SK-N-SH (cell line): ENCODE measurements at places on chromosomes 2 and 18.

- peak; percentile 65 for DNase-seq
These were observed 6.7 kb downstream of the COA5 start for GRCh38 chr2:98601532-98602132.

GRCh38 chr2:48733067-48733503 lies 22.4 kb downstream of the LHCGR start:
- no peak for DNase-seq

GRCh38 chr2:157989227-157989626 lies 112.4 kb upstream of the UPP2 start:
- peak; percentile 43 for DNase-seq

- no peak for DNase-seq
These were observed 4.2 kb downstream of the ARHGAP28 start for GRCh38 chr18:6733758-6734157.

DNA sequence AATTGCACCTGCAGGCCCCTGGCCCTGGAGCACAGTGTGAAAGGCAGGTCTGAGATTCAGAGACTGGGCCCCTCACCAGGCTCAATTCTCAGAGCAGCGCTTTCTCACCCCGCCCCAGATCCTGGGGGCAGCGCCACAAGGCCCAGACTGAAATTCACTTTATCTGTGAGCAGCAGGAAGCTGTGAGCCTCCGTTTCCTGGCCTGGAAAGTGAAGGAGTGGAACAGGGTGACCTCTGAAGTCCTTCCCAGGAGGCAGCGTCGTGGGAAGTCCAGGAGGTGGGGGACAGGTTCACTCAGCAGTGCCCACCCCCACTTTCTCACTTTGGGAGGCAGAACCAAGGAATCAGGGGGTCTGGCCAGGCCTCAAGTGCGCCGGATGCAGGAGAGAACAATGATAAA lies 235.4 kb downstream of the NDUFA10 start:
- no peak for DNase-seq

DNA sequence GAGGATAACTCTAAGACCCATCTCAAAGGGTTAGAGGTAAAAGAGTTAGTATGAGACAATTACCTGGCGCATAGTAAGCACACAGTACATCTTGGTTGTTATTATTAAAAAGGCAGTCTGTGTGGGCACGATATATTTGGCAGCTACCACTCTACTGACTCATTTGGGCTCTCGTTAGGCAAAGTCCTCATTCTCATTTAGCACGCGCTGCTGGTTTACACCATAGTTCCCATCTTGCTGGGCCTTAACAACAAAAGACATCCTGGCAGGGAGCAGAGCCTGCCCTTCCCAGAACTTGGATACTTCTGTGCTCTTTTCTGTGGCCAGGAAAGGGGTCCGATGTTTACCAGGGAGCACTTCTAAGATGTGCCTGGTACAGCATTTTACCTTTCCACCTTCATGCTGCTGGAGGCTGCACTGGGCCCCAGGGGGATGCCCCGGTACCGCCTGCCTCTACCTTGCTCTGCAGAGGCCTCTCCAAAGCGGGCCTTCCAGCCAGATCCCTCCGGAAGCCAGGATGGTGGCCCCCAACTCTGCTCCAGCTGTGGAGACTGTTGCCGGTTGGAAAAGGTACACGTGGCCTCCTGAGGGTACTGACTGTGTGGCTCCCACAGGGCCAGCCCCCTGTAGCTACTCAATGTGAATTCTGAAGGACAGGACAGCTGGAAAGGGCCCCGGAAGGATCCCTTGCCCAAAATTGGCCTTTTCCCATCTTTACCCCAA lies 15.0 kb downstream of the GLI2 start:
- DNase-seq: no peak

- DNase-seq: no peak
These were observed 93.1 kb downstream of the TNFRSF11A start for GRCh38 chr18:62418258-62418657.

DNA sequence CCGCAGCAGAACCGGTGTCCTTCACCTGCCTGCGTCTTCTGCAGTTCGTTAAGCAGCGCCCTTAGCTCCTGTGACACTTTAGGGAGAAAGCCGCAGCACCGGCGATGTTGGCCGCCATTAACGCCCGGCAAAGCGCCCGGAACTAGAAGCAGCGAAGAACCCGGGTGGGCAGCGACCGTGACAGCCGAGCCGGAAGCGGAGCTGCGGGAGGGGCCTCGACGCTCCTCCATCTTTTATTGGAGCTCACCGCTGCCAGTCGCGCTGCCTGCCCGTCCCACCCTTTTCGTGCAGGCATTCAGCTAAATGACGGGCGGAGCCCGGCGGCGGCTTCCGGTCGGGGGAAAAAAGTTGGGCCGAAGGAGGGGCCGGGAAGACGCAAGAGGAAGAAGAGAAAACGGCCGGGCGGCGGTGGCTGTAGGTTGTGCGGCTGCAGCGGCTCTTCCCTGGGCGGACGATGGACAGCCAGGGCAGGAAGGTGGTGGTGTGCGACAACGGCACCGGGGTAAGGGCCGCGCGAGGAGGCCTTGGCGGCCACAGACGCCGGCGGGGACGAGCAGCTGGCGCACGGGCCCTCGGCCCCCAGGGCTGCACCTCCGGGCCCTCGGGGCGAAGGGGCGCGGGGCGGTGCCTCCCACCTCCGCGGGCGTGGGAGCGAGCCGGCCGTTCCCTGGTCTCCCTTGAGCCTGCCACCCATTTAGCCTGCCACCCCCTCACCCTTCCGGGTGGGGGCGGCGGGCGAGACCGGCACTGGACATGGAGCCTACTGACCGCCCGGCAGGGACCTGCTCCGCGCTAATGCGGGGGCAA lies at the start of gene ACTR2:
Gene ACTR2, plus strand, starts transcription at position 376 of the 807 bp plus-strand sequence. Its CDS starts 79 bp downstream, at position 455.
- peak; percentile 96 for DNase-seq

DNA sequence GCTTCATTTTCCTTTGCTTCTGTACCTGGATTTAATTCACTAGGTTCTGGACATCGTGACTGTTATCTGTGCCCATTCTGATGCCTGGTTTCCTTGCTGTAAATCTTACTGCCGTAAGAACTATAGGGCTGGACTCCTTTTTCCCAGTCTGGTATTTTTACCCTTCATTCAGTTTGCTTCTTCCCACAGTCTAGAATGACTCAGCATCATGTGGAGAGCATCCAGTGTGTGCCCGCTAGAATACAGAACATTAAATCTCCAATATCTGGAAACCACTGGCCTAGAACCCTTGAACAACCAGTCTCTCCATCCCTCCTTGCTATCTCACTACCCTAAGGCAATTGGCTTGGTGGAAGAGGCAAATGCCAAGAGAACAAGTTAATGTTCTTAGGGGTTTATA lies 1075.4 kb upstream of the ZEB2 start:
- no peak for DNase-seq

DNA sequence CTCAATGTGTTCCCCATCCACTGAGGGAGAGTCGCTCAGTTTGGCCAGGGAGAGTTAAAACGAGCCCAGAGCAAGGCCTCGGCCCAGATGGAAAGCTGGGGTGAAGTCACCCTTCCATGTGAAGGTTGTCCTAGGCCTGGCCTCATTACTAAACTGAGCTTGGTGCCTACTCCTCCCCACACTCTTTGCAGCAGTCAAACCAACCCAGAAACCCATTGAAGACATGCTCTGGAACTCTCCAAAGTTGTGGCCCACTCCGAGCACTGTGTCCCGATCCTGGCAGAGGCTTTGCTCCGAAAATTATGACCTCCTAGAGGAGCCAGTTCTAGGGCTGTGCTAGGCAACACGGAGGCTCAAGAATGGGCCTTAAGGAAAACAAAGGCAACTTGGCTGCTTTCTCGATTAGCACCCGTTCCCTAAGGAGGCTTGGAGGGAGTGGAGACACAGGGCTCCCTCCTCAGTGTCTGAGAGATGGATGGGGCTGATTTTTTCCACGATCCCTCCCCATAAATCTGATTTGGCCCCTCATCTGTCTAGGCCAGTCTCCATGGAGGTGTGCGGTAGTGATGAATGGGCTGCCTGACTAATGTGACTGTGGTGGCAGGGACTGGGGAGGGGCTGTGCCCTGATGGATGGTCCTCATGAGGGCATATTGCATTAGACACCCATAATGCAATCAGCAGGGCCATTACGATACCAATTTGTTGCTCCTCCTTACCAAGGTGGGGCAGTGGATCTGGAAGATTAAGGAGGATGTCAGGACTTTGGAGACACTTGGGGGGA lies 11.7 kb upstream of the CYP26B1 start:
- DNase-seq: no peak

DNA sequence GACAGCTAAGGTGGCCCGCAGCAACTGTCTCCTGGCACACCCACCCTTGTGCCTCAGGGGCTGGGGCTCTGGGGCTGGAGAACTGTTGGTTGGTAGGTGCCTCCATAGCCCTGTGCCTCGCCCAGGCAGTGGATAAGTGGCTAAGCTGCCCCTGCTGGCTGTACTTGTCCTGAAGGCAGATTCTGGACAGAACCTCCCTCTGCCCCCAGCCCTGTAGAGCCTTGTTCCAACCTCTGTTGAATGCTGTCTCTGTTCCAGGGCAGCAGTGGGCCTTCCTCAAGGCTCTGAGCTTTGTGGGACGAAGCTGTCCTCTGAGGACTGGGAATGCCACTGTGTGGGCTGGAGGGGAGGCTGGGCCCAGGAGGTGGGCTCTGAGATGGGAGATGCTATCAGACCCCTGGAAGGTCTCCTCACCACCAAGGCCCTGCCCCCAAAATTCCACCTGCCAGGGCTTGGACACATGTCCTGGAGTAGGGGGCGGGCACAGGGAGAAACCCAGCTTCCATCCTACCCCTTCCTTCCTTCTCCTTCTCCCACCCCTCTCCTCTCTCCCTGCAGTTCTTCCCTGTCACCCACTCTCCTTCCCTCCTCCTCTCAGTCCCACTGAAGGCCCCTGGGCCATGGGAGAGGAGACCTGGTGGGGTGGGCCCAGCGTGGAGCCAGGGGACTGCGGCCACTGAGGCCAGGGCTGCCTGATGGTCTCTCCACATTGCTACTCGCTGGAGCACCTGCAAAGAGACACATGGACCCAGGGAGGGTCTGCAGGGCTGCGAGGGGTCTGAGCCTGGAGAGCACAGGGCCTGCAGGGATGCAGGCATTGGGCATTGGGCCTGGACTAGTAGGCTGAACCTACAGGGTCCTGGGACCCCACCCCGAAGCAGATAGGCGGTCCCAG lies 1.7 kb upstream of the PDCD1 start:
- peak; percentile 48 for DNase-seq

GRCh38 chr2:201262718-201263117 lies 2.4 kb downstream of the CASP8 start:
- DNase-seq: no peak

DNA sequence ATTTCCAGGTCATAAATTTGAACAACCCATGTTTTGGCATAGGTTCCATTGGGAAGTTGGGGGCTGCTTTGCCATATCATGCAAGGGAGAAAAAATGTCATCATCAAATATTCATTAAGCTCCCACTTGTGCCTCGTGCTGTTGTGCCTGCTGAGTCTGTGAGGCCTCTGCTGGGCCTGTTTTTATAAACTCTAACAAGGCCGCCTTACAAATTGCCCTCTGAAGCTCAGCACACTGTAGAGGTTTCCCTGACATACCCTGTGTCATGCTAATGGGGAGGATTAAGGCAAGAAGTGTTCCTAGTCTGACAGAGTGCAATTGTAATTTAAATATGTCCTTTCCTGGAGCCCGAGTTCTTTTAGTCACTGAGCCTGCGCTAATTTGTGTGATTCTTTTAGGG lies 17.6 kb downstream of the OSBPL6 start:
- no peak for DNase-seq

- DNase-seq: no peak
These were observed 541.8 kb downstream of the NUP35 start for GRCh38 chr2:183666031-183666430.

DNA sequence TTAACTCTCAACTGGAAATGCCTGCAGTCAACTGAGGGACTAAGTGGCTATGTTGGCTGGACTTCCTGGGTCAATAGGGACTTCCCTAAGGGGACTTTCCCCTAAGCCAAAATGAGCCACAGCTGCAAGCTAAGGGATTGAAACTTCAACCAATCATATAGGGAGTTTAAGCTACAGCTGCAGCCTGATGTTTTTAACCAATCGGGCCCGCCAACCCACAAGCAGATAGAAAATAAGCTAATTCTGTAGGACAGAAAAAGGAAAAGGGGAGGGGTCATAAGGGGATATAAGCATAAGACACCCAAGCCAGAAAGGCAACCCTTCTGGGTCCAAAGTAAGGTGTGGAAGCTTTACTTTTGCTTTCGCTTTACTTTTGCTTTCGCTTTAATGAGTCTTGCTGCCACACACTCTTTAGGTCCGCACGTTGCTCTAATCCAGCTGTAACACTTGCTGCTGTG lies 927.5 kb downstream of the ERBB4 start:
- no peak for DNase-seq

GRCh38 chr2:71466301-71467179 lies 13.2 kb downstream of the DYSF start:
- DNase-seq: peak; percentile 85

DNA sequence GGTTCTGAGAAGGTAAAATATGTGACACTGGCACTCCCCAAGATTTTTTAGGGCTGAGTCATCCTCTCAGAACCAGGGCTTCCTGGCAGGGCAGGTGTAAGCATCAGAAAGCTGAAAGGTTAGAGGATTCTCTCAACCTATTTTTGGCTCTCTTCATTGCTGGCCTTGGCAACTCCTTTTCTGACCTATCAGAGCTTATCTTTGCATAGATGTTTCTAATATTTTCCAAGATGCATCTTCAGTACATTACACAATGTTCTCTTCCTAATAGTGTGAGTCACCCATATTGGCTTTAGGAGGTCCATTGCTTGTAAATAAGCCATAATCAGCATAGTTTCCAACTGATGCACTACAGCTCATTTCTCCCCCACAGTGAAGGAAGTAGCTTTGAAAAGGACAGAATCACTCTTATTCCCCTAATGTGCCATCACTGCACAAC lies 2008.4 kb upstream of the PIK3C3 start:
- no peak for DNase-seq

DNA sequence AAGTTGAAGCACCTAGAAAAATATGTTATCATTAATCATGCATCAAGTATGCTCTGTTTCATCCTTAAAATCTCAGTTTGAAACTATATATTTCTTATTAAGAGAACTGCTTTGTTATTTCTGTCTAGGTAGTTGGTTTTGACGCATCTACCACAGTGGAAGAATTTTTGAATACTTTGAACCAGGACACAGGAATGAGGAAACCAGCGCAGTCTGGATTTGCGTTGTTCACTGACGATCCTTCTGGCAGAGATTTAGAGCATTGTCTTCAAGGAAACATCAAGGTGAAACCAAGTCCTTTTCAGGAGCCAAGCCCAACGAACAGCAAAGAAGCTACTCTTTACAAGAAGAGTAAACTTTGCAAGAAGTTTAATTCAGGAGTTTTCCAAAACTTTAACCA lies 30.1 kb upstream of the DYNC2LI1 start:
- DNase-seq: no peak

- peak; percentile 64 for DNase-seq
These were observed at the start of gene NXPH2 for GRCh38 chr2:138779781-138780445. NXPH2 (minus strand) TSS chr2:138780390; CDS start chr2:138780241, 149 bp downstream.

GRCh38 chr2:54708584-54709335 lies 14.7 kb upstream of the EML6 start:
- DNase-seq: no peak
